NCI-H446 treated with DMSO at 0.1 percent for 48 hours (cell line): ENCODE measurements at places on chromosomes 2 and 18.
A peak's percentile ranks its signal among the peaks of the same experiment; 100 is the strongest.

GRCh38 chr2:186442885-186443284 is 43.2 kb upstream of the ZC3H15 start:
- DNase-seq: no peak

DNA sequence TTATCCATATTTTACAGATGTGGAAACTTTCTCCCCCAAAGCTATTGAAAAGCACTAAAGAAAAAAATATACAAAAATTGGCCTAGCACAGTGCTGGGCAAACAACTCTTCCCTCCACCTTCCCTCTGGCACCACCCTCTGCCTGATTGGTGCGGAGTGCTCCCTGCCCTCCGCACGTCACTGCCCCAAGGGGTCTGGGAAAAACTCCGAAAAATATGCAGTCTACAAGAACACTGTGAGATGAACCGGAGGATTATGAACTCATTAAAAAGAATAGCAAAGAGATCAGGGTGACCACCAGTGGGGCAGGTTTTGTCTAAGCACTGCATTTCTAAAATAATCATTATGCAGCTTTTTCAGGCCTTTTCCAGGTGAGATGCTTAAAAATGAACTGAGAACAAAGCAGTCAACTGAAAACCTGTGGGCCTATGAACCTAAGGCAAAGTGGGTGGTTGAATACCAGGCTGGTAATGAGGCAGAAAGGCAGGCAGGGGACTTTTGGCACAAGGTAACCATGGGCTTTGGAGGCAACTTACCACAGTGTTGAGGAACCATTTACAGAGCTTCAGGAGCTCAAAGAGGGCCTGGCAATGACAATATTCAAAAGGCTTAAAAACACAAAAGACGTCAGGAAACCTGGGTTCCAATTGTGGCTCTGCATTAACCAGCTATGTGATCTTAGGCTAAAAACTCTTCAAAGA is 57.5 kb downstream of the AAK1 start:
- no peak for DNase-seq

GRCh38 chr2:9707611-9708160 is 76.9 kb upstream of the YWHAQ start:
- DNase-seq: no peak

- no peak for DNase-seq
These were observed 6.6 kb downstream of the NT5DC4 start for GRCh38 chr2:112727276-112728028.

DNA sequence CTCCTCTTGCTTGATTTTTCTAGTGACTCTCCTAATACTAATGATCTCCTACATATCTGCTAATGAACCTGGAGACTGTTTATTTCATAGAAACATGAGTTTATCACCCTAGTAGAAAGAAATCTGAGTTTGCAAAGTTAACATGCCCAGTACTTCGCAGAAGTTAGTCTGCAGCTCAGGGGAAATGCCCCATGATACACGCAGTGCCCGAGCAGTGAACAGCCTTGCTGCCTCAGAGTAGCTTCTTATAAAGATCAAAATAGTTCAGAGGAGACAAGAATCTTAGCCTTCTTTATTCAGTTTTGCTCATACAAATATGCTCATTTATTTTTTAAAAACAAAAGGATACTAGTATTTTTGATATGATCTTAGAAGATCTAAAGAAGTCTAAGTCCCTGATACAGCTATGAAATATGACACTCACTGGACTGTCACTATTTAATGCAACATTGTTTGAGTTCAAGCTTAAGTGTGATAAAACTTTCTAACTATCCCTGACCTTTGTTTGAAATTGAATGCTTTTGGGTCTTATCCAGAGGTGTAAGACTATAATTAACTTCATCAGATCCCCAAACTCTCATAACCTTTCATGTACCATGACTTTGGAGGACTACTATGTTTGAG is 20.5 kb downstream of the FRZB start:
- no peak for DNase-seq

- no peak for DNase-seq
These were observed 36.9 kb upstream of the KLF11 start for GRCh38 chr2:10006236-10007161.

DNA sequence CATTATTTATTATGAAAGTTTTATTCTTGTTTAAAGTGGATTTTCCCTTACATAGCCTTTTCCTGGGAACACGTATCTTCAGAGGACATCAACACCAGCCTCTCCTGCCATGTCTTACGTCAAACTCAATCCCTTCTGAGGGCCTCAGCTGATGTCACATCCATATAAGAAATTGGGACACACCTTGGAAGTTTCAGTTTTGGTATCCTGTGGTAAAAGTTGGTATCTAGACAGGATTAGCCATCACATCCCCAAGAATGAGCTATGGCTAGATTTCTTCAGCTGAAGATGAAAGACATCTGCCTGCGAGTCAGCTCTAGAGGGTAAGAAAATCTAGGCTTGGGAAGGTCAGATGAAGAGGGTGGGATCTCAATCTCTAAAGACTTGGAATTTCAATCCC is 75.8 kb upstream of the ZNF516 start:
- DNase-seq: no peak

GRCh38 chr2:158266111-158266510 is 164.4 kb downstream of the UPP2 start:
- DNase-seq: no peak

DNA sequence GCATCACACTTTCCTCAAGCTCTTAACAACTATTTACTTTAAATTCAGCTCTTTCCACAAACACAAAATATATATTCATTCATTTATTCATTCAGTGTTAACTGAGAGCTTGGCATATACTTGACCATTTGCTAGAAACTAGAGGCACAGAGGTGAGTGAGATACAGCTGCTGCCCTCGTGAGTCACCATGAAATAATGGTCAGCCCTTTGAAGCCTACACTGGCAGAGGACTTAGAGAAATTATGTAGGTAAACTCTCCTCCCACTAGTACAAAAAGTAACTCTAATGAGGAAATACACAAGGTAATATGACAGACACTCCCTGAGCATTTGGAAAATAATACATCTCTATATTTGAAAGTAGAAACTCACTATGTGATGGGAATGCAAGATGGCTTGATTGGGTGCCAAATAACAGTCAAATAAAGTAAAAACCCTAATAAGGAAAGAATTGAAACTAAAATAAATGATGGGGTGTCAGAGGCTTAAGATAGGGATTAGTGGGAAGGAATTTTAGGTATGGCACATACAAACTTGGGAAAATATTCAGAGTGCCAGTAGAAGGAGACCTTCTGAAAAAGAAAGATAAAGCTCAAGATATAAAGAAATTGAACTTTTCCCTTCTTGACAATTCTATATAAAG is 61.1 kb downstream of the ANTXR1 start:
- no peak for DNase-seq

DNA sequence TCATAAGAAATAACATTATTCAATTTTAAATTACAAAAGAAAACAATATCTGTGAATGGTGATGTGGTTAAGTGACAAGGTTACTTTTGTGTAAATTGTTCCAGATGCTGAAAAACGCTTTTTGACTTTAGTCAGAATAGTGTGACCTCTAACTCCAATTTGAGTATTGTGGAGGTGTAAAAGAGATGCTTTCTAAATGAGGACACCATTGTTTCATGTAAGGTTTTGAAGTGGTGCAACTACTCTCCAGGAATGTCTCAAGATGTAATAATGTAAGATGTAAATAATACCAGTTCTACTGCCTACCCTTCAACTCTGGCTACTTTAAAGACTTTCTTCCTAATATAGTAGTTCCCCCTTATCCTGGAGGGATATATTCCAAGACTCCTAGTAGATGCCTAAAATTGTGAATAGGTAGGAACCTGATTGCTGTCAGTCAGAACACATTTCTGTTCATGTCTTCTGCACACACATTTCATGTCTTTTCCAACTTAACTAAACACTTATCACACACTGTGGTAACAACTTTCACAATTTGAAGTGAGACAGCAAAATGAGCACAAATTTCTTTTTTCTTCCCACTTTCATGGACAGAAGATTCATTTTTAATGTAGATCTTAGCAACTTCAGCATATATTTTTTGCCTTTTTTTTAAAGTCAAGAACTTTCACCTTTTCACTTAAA is 39.1 kb upstream of the PPP1R1C start:
- no peak for DNase-seq

DNA sequence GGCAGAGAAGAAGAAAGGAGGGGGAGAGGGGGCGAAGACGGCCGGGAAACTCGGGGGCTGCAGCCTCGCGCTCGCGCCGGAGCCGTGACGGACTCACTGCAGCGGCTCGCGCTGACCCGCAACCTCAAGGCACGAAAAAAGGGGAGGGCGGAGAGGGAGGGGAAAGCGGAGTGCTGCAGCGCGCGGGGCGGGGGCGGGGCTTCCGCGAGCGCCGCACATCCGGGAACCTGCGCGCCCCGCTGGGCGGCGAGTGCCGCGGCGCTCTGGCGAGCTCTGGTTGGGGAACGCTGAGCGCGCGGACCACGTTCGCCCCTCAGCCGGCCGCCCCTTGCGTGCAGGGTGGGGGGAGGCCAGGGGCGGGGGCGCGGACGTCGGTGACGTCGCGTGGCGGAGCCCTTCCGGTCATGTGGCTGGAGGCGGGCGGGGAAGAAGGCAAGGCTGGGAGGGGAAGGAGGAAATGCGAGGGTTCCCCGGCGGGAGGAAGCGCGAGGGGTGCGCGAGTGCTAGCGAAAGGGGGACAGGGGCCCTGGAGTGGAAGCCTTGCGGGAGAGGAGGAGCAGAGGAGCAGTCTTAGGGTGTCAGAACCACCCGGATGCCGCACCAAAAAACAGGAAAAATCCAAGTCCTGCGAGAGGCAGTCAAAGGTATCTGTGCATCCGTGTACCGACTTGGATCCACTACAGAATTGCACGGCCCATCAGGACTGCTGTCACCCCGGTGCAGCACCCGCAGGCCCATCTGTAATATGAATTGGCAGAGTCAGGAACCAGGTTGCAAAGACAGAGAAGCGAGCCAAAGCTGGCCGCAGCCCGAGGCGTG is at the start of gene PPP3R1:
TSS of gene PPP3R1 (minus strand) at position 133 of the 819 bp plus-strand sequence. CDS start 405 bp downstream, outside the sequence.
- peak; percentile 86 for DNase-seq

DNA sequence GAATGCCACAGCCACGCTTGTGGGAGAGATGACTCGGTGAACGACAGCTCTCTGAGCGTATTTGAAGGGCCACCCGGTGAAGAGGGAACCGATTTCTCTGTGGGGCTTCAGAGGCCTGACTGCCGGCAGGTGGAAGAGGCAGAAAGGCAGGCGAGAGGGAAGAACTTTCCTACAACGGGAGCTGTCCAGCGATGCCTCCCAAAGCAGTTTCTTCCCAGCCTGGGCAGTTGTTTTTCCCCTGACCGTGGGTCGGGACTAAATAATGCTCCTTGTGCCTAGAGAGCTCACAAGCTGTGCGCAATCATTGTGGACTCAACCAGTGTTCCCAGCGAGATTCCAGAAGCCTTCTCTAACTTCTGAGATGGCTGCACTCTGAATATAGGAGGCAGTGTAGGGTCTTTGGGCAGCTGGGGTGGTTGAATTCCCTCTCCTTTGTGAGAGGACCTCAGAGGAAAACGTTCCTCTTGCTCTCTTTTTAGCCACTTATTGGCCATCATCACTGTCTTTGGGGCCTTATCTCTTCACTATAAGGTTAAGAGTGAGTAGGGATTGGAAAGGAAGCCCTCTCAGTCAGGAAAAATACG is 710 bp downstream of the SEC11C start:
- DNase-seq: no peak

GRCh38 chr2:197852108-197852507 is 47.7 kb downstream of the PLCL1 start:
- no peak for DNase-seq

DNA sequence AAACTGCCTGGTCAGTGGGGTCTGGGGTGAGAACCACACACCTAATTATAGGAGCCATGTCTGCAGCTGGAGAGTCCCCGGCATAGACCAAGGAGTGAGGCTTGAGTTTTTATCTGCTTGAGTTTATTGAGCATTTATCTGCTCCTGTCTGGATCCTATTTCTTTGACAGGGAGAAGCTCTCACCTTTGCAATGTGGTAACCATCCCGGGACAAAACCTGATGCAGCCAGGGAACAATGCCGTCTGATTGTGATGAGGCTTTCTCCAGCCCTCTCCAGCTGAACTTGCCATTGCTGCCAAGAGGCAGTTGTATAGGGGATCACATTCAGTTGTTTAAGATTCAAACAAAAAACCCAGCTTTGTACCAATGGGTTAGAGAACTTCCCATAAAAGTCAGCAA is 324.4 kb downstream of the TSN start:
- DNase-seq: no peak

DNA sequence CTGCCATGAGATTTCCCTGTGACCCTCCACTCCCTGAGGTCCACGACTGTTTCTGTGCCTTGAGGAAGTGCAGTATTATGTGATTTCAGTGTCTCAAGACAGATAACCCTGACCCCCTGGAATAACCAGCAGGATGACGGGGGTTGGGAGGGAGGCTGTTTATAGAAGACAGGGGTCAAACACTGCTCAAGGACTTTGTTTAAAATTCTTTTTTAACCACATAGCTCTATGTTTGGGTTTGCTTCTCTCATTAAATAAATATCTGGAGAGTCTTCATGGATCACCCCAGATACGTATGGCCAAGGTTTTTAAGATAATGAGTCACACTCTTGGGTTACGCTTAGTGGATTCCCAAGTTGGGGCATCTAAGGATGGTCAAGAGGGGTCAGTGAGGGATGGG is 523.8 kb upstream of the TNP1 start:
- no peak for DNase-seq

- DNase-seq: no peak
These were observed 71.2 kb downstream of the MAIP1 start for GRCh38 chr2:200026332-200027230.

GRCh38 chr2:240213476-240214421 is 73.3 kb upstream of the OTOS start:
- no peak for DNase-seq

GRCh38 chr18:9534844-9535243 is 59.5 kb downstream of the RALBP1 start:
- no peak for DNase-seq

DNA sequence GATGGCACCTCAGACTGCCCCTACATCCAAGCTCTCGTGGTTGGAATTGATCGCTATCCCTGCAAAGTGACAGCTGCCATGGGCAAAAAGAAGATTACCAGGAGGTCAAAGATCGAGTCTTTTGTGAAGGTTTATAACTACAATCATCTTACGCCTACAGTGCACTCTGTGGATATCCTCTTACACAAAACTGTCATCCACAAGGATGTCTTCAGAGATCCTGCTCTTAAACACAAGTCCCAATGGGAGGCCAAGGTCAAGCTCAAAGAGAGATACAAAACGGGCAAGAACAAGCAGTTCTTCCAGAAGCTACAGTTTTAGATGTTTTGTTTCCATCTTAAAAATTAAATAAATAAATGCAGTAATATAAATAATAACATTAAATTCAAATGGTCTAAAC is 45.4 kb downstream of the INO80D start:
- DNase-seq: no peak

GRCh38 chr2:82819951-82820350 is 1639.1 kb downstream of the SUCLG1 start:
- no peak for DNase-seq

DNA sequence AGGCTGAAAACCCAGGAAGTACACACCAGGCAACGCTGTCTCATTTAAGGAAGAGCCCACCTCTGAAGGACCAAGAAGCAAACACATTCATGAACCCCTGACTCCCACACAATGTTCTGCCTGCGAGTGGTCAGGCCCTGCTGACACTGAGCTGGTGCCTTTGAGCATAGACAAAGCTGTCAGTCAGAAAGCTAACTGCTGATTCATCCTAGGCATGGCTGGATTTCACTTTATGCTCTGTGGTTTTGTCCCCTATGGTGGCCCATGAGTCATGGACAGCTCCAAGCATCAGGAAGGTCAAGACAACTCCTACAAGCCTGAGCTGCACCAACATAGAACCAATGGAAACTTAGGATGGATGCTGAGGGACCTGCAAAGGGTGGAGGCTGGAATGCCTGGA is 78.9 kb downstream of the UXS1 start:
- DNase-seq: no peak

- DNase-seq: no peak
These were observed 174.2 kb downstream of the PRPF40A start for GRCh38 chr2:152542995-152543481.
